ENCODE measurements at places on chromosomes 5 and 9.

- DNase-seq = no peak
Measured at GRCh38 chr9:19156026-19156474, 28.8 kb upstream of the PLIN2 start.

GRCh38 chr9:124354346-124355038 is 60.8 kb downstream of the PSMB7 start:
- DNase-seq = no peak

- peak; percentile 57 for DNase-seq
Measured at GRCh38 chr9:38226491-38226951, 157.5 kb upstream of the SHB start.

DNA sequence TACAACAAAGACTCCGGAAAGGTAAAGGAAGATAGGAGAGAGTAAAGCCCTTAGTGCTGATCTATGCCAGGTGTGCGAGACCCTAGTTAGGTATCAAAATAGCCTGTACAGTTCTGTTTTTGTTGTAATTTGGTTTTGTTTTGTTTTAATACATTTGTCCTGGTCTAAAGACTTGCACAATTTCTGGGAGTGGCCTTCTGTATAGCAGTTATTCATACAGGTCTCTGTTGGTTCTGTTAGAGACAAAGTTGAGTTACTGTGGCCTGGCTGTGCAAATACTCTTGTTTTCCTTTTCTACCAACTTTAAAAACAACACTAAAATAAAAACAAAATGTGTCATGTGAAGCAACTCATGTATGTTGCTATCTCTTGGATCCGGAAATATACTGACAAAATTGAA is 163.6 kb downstream of the COMMD10 start:
- no peak for DNase-seq

- no peak for DNase-seq
Measured at GRCh38 chr5:143156086-143156485, 247.4 kb downstream of the NR3C1 start.

DNA sequence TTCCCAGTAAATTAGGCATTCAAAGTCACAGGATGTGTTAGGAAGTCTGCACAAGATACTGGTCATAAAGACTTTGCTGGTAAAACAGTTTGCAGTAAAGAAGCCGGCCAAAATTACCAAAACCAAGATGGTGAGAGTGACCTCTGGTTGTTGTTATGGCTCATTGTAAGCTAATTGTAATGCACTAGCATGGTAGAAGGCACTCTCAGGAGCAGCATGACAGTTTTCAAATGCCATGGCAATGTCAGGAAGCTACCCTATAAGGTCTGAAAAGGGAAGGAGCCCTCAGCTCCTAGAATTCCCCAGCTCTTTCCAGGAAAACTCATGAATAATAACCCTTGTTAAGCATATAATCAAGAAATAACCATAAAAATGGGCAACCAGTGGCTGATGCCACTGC is 64.3 kb upstream of the TNC start:
- no peak for DNase-seq

- peak; percentile 18 for DNase-seq
Measured at GRCh38 chr5:157571357-157571827, 4.2 kb downstream of the ADAM19 start.

DNA sequence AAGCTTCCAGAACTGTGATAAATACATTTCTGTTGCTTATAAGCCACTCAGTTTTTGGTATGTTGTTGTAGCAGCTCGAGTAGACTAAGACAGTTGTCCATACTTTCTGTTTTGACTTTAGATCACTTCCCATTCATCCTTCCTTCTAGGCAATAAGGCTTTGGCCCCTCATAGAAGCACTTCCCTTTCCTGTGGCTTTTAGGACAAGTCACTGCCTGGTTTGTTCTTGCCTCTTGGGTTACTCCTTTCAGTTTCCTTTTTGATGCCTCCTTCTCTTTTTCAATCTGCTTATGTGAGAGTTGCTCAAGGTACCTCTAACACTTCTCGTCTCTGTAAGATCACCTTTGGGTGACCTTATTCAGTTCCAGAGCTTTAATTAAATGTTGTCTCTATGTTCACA is 72.4 kb upstream of the NTRK2 start:
- peak; percentile 50 for DNase-seq

DNA sequence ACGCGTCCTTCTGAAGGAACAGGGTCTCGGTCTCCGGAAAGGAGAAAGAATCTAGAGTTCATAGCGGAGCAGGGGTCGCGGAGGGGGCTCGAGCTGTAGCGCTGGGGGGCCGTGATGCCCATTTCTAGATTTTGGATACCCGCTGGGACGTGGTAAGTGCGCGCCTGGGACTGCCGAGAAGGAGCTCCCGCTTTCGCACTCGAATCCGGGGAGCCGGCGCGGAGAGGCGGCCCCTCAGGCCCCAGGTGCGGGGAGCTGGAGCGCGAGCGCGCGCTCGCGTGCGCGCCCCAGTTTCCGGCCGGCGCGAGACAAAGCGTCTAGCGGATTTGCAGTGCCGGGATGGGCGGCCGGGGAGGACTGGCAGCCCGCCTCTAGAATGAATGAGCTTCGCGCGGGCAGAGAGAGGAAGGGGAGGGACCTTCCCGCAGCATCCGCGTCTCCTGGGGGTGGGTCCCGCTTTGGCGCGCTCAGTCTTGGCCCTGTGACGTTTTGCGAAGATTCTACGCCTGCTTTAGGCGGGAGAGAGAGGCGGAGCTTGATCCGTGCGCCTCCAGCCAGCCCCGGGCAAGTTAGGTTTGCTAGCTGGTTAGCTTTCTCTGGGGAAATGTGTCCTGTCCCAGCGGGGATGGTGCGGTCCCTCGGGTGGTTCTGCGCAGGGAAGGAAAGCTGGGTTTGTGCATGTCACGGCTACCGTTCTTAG is 1.2 kb downstream of the LMNB1 start:
- DNase-seq = peak; percentile 86

GRCh38 chr9:132994410-132995120 is 16.1 kb downstream of the GFI1B start:
- DNase-seq = peak; percentile 76

GRCh38 chr5:35587419-35587818 is 30.2 kb upstream of the SPEF2 start:
- DNase-seq = no peak

DNA sequence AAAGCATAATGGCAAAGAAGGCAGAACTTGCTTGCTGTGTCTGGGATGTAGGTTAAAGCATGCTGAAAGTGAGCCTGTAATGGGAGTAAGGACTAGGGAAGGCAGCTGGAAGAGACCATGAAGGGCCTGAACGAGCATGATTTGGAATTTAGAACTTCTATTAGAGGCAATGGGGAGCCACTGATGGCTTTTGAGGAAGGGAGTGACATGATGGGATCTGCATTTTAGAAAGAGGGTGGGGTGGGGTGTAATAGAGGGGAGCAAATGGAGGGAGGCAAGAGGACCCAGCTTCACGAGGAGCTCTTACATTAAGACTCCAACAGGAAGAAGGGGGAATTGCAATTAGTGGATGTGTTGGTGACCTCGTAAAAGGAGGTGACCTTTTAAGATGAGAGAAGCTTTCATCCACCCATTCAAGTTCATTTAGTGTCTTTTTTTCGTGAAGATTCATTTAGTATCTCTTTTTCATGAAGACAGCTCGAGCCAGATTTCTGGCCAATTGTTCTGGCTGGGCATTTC is 13.6 kb upstream of the GABRP start:
- no peak for DNase-seq

DNA sequence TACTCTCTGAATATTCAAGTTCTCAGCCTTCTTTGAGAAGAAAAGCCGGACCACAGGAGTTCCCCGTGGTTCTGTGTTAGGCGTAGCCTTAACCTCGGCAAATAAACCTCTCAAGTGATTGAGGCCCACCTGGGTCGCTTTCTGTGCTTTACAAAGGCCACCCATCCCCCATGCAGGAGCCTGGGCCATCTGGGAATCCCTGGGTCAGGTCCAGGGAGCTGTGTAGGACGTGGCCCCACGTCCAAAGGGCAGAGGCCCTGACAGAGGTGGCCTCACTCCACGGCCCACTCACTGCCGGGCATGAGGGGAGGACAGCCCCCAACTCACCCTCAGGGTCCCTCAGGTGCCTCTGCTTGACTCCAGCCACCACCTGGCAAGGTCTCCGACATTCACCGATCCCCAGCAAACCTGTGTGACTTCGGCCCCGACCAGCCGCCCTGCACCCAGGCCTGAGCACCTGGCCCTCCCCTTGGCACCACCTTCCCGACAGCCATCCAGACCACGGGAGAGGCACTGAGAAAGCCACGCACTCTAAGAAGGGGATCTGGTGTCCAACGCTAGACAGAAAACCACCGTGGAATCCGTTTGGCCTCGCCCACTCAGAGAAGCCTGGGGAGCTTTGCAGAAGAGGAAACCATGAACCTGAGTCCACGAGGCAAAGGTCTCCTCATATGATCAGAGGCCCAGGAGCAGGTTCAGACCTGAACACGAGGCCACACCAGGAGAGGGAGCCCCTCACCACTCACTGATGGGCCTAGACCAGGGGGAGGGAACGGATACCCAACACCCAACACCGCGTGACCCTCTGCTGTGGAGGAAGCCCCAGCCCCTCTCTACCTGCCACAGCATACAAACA is 4.5 kb downstream of the SLC12A7 start:
- DNase-seq = peak; percentile 43

GRCh38 chr5:79229357-79230174 is 6.4 kb upstream of the JMY start:
- no peak for DNase-seq

- DNase-seq = no peak
Measured at GRCh38 chr9:20854444-20854843, 170.4 kb downstream of the FOCAD start.

DNA sequence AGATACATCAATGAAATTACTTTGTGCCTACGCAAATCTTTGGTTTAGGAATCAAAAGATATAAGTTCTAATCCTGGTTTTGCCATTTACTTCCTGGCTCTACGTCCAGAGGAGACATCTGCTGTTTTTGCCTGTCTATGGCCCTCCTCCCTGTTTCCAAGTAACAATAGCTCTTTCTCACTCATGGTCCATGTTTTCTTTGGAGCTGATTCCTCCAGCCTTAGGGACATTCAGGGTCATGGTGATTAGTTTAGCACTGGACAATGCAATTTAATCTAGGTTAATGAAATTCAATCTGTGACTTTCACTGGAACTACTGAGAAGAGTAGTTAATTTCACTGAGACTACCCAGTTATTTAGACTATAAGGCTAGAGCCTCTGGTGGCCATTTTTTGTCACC is 170.6 kb downstream of the SEMA6A start:
- DNase-seq = no peak

GRCh38 chr5:169006842-169007790 is 293.8 kb downstream of the SLIT3 start:
- no peak for DNase-seq

DNA sequence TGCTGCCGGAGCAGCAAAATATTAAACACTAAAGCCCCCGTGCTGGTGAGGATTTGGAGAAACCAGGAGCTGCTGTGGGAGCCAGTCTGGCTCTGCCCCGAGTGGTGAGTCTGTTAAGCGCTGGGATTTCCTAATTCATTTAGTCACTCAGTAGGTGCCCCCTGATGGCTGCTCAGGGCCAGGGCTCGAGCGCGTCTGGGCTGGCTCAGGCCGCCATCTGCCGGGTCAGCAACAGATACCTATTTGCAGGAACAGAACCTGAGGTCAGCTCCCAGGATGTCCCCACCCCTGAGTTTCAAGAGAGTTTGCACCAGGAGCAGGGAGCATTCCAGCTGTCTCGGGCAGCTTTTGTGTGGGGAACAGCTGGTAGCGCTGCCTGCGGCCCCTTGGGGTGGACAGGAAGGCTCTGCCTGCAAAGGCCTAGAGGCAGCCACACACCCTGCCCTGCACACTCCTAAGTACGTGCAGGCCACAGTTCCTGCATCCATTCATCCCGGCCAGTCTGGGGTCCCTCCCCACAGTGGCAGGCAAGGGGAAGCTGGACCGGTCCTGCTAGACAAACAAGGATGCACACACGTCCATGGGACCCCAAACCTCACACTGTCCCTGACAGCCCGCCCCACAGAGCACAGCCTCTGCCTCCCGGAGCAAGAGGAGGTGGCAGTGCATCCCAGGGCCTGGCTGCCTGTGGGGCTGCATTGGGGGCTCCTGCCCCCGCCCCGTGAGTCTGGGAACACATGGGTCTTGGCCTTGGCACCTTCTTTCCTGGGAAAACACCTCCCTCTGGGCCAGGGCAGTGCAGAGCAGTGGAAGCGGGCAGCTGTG is 83.7 kb downstream of the ADAMTS2 start:
- DNase-seq = no peak

DNA sequence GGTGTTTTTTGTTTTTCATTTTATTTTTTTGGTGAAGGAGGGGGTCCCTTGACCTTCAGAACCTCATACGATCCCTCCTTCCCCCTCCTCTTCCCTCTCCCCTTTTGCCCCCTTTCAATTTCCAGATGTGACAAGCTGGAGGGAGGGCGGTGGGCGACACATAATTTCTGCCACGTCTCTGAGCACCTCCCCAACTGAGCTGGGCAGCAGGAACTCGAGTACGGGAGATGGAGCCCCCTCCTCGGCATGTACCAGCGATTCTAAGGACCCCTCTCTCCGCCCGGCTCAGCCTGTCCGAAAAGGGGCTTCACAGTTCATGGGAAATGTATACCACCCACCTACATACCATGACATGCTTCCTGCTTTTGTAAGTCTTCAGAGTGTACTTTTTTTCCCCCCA is 52.4 kb downstream of the PRRC2B start:
- DNase-seq = no peak

DNA sequence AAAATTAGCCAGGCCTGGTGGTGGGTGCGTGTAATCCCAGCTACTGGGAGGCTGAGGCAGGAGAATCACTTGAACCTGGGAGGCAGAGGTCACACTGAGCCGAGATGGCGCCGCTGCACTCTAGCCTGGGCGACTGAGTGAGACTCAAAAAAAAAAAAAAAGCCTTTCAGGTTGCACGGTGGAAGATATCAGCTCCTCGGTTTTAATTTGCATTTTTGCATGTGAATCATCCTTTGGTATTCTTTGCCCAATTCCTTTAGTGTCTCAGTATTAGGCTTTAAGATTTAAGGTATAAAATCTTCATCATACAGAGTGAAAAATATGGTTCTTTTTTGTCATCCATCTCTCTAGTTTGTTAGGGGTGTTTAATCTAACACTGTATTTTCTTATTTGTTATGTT is 173.6 kb upstream of the S1PR3 start:
- no peak for DNase-seq

- no peak for DNase-seq
Measured at GRCh38 chr5:6759401-6759800, 46.2 kb downstream of the TENT4A start.

DNA sequence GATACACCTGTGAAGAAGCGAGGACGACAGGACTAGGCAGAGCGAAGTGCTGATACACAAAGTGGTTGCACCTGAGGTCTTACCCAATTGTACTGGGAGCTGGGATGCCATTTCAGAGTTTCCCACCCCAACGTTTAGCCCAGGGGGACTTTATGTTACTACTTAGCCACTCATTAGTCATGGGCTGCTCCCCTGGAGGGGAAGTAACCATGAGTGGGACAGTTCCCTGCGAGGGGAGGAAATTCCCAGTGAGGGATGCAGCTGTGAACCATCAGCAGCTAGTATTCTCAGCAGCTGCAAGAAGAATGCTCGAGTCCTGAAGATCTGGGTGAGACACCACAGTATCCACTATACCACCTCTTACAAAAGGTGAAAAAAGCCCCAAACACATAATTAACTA is 93.7 kb upstream of the ACTBL2 start:
- DNase-seq = peak; percentile 5

All from inflammatory macrophage treated with lipopolysaccharide for 1 hour (primary cell).